HL-60 (cell line): ENCODE measurements at places on chromosomes 1 and 21.
A peak's percentile ranks its signal among the peaks of the same experiment; 100 is the strongest.

GRCh38 chr1:32983020-32983419 is 18.4 kb upstream of the RNF19B start:
- DNase-seq, result no peak

- no peak for DNase-seq
Observed at GRCh38 chr1:153597206-153597605, 15.7 kb downstream of the S100A16 start.

- peak; percentile 28 for DNase-seq
Observed at GRCh38 chr1:117060441-117061317, 553 bp downstream of the TTF2 start.

- DNase-seq, result no peak
Observed at GRCh38 chr1:163213626-163214025, 10.9 kb upstream of the RGS5 start.

GRCh38 chr1:39117899-39118450 is 86.5 kb upstream of the MACF1 start:
- DNase-seq, result no peak

DNA sequence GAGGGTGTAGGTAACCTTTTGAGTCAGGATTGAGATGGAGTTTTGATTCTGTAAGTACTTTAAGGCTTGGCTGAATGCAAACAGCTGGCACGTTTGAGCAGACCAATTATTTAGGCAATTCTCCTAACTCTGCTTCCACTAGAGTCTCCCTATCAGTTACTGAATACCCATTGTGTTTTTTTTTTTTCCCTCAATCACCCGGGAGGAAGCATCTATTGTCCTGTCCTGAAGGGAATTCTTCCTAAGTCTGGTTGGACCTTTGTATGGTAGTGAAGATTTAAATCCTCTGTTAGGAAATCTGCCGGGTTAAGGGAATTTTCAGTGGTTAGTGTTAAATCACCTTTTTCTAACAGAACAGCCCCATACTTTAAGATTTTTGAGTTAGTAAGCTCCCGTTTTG is 571.2 kb upstream of the USP24 start:
- DNase-seq, result no peak

GRCh38 chr1:44318097-44319088 is 36.7 kb downstream of the ERI3 start:
- DNase-seq, result no peak

- no peak for DNase-seq
Observed at GRCh38 chr1:215220346-215220745, 137.8 kb downstream of the KCNK2 start.

GRCh38 chr1:200306944-200307754 is 102.7 kb downstream of the ZNF281 start:
- peak; percentile 16 for DNase-seq

DNA sequence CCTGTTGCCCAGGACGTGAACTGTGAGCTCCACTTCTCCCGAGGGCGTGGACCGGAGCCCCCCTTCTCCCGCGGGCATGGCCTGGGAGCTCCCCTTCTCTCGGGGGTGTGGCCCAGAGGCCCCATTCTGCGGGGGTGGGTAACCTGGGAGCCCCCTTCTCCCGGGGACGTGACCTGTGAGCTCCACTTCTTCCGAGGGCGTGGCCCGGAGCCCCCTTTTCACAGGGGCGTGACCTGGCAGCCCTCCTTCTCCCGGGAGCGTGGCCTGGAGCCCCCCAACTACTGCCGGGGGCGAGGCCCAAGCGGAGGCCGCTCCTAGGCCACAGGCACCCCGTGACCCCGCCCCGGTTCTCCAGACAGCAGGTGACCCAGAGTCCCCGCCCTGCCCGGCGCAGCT is 320 bp downstream of the C1orf174 start:
- DNase-seq, result no peak

DNA sequence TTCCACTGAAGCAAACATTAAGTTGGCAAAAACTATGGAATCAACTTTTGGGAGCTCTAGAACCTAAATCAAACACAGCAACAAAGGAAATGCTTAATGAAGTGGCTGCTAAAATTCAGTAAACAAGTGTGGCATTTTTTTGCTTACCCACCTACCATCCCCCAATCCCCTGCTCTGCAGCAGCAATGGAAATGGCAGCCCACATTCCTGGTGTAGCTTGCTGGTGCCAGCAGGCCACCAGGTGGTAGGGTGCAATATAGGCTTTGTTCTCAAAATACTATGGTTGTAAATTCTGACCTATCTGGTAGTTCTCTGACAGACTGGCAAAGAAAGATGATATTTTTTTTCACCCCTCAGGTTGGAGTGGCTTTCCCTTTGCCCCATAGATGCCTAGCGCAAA is 42.8 kb downstream of the SHCBP1L start:
- no peak for DNase-seq

DNA sequence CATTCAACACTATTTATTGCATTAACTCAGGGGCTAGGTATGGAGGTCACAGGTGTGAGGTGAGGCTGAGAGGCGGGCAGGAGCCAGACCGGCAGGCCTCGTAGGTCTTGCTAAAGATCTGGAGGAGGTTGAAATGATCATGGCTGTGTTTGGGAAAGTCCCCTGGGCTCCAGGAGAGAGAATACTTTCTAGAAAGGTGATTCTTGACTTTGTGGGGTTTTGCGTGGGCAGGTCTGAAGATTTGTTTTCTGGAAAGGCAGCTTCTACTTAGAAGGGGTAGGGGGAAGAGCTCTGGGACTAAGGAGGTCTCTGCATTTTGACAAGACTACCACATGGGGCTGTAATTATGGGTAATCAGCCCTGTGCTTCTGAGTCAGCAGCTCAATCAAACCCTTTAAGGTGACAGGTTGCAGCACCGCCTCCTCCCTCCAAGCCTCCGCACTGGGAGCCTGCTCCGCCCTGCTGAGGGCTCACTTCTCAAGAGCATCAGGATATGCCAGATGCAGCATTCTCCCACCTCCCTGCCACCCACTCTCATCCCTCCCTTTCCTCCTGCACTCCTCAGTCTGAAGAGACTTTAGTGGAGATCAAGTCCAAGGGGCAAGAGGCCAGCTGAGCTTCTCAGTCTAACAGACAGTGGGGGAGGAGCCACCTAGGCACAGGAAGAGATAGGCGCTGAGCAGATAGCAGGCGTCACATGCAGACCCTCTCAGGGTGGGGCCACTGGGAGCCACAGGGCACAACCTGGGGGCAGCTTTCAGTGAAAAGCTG is 30.5 kb downstream of the SLC30A1 start:
- no peak for DNase-seq

DNA sequence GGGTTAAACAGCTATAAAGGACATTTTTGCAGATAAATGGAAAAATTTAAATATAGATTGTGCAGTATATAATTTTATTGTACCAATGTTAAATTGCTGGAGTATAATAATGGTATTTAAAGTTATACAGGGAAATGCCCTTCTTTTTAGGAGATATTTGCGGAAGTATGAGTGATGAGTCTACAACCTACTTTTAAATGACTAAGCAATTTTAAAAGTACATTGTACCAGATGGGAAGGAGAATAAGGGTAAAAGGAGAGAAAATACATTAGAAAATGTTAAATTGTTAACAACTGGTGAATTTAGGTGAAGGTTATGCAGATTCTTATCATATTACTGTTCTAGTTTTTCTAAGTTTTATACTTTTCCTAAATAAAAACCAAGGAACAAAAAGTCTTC is 91.8 kb downstream of the ZZZ3 start:
- DNase-seq, result no peak

GRCh38 chr1:198908995-198909394 is 270.2 kb downstream of the PTPRC start:
- no peak for DNase-seq

GRCh38 chr1:237566581-237566980 is 324.1 kb downstream of the ZP4 start:
- no peak for DNase-seq

DNA sequence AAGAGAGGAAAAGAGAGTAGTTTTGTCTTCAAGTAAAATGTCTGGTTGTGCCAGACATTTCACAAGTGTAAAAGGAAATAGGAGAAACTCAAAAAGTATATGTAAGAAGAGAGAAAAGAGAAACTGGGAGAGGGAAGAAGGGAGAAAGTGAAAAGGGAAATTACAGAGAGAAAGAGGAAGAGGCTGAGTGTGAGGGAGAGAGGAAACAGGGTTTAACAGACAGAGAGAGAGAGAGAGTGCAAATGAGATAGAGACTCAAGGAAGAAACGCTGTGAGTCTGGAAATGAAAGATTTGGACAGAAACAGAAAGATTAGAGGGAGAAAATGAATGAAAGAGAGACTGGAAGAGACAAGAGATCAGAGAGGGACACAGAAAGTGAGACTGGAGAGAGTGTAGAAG is 806.2 kb downstream of the PLA2G4A start:
- no peak for DNase-seq

DNA sequence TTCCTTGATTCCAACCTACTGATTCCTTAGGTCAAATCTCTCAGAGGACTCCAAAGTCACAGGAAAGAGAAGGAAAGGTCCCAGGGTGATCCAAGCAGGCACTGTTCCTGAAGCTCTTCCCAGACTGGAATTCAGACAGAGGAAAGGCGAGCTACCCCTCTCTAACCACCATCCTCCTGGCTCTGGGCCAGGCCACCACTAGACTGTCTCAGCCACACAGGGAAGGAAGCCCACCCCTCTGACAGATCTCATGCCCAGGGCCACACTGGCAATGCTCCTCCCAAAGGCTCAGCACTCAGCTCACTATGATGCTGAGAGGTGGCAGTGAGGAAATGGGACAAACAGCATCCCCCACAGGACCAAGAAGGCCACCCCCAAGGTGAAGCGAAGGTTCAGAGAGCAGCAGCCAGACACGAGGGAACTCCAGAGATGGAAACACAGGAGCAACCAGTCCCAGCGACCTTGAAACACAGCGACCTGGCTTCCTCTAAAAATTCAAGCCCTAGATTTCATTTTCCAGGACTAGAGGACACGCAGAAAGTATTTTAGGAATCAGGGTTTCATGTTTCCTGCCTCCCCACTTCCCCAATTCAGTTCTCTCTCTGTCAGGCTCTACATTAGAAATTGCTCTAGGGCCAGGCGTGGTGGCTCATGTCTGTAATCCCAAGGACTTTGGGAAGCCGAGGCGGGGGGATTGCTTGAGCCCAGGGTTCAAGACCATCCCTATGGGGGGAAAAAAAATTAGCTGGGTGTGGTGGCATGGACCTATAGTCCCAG is 18.8 kb downstream of the PIK3C2B start:
- DNase-seq, result no peak

- no peak for DNase-seq
Observed at GRCh38 chr21:45949928-45950739, 31.4 kb upstream of the COL6A1 start.

DNA sequence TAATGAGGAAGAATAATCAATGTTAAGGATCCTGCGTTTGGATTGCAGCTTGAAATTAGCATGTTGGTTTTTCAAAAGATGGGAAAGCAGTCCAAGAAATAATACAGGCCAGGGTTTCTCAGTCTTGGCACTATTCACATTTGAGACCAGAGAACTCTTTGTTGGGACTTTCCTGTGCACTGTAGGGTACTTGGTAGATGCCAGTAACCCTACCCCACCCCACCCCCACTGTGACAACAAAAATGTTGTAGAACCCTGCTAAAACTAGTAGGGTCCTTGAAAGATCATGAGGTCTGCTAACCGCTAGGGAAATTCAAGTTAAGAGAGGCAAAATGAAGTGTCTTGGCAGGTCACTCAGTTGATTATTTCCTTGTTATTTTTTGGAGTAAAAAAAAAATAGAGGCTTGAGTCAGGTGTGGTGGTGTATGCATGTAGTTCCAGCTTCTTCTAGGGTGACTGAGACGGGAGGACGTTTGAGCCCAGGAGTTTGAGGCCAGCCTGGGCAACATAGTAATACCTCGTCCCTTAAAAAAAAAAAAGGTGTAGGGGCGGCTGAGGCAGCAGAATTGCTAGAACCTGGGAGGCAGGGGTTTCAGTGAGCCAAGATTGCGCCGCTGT is 53.3 kb downstream of the SPEN start:
- no peak for DNase-seq

- DNase-seq, result no peak
Observed at GRCh38 chr1:66876664-66877063, 48.0 kb downstream of the DNAI4 start.

DNA sequence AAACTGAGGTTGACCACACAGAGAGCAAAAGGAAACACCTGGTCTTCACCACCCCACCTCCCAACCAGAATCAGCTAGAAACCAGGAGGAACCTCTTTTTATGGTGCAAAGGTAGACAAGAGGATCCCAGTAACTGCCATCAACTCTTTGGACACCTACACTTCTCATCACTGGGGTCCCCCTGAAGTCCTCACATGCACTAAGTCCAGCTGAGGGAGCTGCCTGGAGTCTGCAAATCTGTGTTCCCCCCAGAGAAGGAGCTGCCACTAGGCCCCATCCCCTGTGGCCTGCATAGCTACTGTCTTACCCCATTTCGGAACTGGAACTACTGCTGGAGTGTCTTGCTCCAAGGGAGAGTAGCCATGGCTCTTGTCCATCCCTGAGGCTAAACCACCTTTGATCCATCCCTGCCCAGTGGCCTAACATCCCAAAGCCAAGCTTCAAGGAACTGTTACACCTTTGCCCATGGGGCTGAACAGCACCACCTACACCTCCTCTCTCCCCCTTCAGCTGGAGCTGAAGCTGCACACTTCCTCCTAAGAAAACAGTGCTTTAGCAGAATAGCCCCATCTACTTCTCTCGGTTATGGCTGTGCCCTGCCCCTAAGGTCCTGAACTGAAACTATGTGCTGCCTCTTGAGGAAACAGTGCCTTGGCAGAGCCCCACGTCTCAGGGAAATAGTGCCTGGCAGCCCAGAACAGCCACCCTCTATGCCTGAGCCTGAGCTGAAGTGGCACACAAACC is 85.4 kb upstream of the CD53 start:
- no peak for DNase-seq

DNA sequence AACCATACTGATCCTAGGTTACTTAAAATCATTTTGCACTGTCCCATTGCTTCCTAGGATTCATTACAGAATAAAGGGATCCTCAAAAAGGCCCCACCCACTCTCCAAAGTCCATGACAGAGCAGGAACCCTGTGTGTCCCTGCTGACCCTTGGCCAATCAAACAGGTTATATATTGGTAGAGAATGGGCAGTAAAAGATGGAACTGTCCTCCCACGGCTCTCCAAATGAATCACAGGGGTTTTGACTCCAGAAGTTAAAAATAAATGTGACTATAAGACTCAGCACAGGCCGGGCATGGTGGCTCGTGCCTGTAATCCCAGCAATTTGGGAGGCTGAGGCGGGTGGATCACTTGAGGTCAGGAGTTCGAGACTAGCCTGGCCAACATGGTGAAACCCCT is 65.5 kb downstream of the ACOT7 start:
- DNase-seq, result no peak

- no peak for DNase-seq
Observed at GRCh38 chr1:160621633-160622413, 25.0 kb downstream of the SLAMF1 start.

DNA sequence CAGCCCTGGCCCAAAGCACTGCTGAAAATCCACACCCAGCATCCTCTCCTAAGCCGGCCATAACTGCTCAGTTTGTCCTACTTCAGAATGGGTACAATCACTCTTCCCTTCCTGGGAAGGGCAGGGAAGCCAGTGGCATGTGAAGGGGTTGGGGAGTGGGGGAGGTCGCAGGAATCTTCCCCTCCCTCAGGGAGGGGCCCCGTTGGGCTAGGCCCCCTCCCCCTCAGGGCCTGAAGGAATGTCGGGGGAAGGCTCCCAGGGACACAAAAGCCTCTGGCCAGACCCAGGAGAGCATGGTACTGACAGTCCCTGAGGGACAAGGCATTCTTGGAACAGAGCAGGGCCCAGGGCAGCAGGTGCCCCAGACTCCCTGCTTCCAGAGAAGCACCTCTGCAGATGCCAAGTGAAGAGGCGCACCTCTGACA is 1.2 kb downstream of the ELOVL1 start:
- no peak for DNase-seq

- DNase-seq, result no peak
Observed at GRCh38 chr21:25409978-25410377, 197.3 kb downstream of the MRPL39 start.
